CD8-positive, alpha-beta memory T cell (primary cell): ENCODE measurements at places on chromosomes 11 and 22. TPM values are rescaled to one million over a fixed set of nuclear protein-coding genes. Genes with fewer than 3 reads are reported as not detected.
A peak's percentile ranks its signal among the peaks of the same experiment; 100 is the strongest.

The DNAJB7 gene
- total RNA-seq = not detected

The TUB gene
- total RNA-seq = 0.11 TPM

The SCGB1C1 gene
- not detected for total RNA-seq

The TSSK2 gene
- not detected for total RNA-seq

The PSMA1 gene
- 337 TPM for total RNA-seq

The APOA4 gene
- not detected for total RNA-seq

The LGALS12 gene
- not detected for total RNA-seq

The LRRC56 gene
- total RNA-seq = 1.8 TPM

The DGCR2 gene
- 26.9 TPM for total RNA-seq

- peaks cover 92% of the 10 kb centered on the region for H3K4me1 ChIP-seq
- H3K27ac ChIP-seq = no peak overlapping the region
- DNase-seq = no peak
- H3K27me3 ChIP-seq = no peaks in the 10 kb centered on the region
- H3K36me3 ChIP-seq = no peaks in the 10 kb centered on the region
These were observed 14.8 kb downstream of the FLI1 start for GRCh38 chr11:128708660-128709059.

DNA sequence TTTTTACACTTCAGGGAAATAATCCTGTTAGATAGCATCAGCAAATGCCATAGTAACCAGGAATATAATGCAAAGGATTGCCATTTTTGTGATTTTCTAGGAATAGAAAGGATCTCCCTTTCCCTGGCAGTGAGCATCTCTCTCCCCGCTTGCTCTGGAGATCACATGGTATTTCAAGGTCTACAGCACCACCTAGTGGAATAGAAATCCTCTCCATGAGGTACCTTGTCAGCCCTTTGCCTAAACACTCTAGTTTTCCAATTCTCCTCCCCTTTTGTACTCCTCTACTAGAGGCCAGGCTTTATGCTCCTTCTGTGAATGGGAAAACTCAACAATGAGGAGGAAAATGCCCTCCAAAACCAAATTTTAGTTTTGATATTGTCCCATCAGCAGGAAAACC lies 78.4 kb downstream of the XRRA1 start:
- H3K4me1 ChIP-seq = no peaks in the 10 kb centered on the region
- peaks cover 6% of the 10 kb centered on the region for H3K36me3 ChIP-seq
- H3K27me3 ChIP-seq = no peaks in the 10 kb centered on the region
- DNase-seq = no peak
- no peak overlapping the region for H3K27ac ChIP-seq
- no peak overlapping the region for H3K4me3 ChIP-seq

DNA sequence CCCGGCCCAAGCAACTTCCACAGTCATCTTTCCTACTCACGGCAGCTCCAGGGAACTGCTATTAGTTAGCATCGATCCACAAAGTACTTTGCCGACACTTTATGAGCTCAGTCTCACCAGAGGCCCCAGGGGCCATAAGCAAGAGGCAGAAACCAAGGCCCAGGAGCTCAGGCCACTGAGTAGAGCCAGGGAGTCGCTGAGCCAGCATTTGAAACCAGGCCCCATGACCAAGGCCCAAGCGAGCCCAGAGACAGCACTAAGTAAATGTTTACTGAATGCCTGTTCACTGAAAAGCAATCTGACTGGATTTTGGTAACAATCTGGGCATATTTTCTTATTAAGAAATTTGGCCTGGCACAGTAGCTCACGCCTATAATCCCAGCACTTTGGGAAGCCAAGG lies 43.3 kb downstream of the ARRB1 start:
- no peak for DNase-seq
- H3K4me1 ChIP-seq = no peaks in the 10 kb centered on the region
- H3K27me3 ChIP-seq = no peaks in the 10 kb centered on the region

GRCh38 chr11:6397636-6398035 lies 7.4 kb downstream of the SMPD1 start:
- no peak overlapping the region for H3K4me3 ChIP-seq
- H3K27me3 ChIP-seq = no peaks in the 10 kb centered on the region
- no peak overlapping the region for H3K27ac ChIP-seq
- peaks cover 8% of the 10 kb centered on the region for H3K36me3 ChIP-seq

DNA sequence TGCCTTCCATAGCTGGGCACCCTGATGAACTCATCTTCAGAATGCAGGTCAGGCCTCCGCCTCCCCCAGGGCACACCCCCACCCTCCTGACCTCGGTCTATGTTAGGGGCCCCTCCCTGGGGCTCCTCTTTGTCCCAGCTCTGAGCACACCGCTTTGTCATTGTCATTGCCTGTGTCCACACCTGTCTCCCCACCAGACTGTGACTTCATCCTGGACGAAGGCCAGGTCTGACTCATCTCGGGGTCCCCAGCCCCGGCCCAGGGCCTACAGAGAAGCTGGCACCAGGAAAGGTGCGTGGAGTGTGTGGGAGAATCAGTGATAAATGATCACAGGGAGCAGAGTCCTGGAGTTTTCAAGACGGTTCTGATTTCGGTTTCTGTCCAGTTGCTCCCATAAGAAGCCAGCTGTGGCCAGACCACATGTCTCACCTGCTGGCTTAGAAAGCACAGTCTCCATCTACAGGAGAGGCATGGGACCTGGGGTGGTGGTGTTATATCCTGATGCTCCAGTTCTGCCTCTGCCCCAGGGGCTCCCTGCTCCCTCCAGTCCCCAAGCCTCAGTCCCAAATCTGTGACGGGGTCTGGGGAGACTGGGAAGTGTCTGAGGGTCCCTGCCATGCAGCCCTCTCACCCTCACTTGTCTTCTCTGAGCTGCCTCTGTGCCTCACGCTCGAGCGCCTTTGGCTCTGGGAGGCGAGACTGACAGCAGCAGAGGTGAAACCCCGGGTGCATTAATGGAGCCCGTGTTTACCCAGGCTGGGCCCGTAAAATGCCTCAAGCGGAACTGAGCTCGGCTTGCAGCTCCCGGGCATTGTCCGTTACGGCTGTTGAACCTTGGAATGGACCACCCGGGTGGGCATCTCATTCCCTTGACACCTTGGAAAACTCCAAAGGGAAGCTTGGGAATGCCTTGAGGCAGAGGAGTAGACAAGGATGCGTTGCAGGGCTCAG lies 85.5 kb upstream of the WNT11 start:
- no peaks in the 10 kb centered on the region for H3K27me3 ChIP-seq
- DNase-seq = no peak
- H3K27ac ChIP-seq = no peak overlapping the region
- H3K4me1 ChIP-seq = peaks cover 37% of the 10 kb centered on the region
- no peaks in the 10 kb centered on the region for H3K36me3 ChIP-seq

DNA sequence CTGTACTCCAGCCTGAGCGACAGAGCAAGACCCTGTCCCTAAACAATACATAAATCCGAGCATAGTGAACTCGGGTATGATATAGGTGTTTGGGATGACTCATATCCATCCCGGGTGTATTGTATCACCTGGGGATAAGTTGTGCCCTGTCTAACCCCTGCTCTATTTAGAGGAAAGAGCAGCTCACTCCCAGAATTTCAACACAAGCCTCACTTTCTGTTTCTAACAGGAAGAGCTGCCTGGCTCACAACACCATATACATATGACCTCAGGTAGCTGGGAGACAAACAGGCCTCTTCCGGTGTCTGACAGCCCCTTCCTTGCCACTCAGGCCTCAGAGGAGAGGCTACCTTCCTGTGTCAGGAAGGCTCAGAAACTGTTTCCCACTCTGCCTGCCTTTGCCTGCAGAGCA lies 9.9 kb upstream of the MICALL1 start:
- no peaks in the 10 kb centered on the region for H3K36me3 ChIP-seq
- H3K4me3 ChIP-seq = peak overlapping the region; percentile 4
- H3K27ac ChIP-seq = peak overlapping the region; percentile 40
- no peaks in the 10 kb centered on the region for H3K27me3 ChIP-seq
- peaks cover 23% of the 10 kb centered on the region for H3K4me1 ChIP-seq
- peak; percentile 55 for DNase-seq

DNA sequence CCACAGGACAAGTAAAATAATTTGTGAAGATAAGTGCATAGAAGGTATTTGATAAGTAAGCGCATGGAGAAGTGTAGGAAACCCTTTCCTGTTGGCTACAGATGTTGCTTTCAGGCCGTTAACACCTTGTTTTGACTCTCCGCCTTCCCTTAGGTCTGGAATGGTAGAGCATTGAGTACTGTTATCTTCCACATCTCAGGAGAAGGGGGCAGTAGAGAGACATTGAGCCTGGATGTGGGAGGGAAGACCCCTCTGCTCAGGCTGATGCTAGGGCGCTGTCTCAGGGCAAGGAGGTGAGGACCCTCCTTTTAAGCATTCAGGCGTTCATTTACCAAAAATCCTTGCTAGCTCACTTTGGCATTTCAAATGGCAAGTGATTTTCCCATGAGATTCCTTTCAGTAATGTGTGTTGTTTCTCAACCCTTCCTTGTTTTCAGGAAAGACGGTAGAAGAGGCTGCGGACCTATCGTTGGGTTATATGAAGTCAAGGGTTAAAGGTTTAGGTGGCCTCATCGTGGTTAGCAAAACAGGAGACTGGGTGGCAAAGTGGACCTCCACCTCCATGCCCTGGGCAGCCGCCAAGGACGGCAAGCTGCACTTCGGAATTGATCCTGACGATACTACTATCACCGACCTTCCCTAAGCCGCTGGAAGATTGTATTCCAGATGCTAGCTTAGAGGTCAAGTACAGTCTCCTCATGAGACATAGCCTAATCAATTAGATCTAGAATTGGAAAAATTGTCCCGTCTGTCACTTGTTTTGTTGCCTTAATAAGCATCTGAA lies 27.0 kb upstream of the SCGB1A1 start:
- H3K36me3 ChIP-seq = no peaks in the 10 kb centered on the region
- H3K4me3 ChIP-seq = no peak overlapping the region
- no peak for DNase-seq
- H3K4me1 ChIP-seq = peaks cover 4% of the 10 kb centered on the region
- no peak overlapping the region for H3K27ac ChIP-seq

GRCh38 chr11:38818720-38819119 lies 2220.7 kb upstream of the RAG2 start:
- H3K27ac ChIP-seq = no peak overlapping the region
- H3K4me3 ChIP-seq = no peak overlapping the region
- H3K36me3 ChIP-seq = no peaks in the 10 kb centered on the region
- no peaks in the 10 kb centered on the region for H3K4me1 ChIP-seq

- H3K36me3 ChIP-seq = no peaks in the 10 kb centered on the region
- DNase-seq = no peak
- no peaks in the 10 kb centered on the region for H3K27me3 ChIP-seq
- H3K27ac ChIP-seq = no peak overlapping the region
These were observed 3.9 kb upstream of the OR4C6 start for GRCh38 chr11:55658031-55658573.

- DNase-seq = no peak
- H3K27ac ChIP-seq = no peak overlapping the region
- no peak overlapping the region for H3K4me3 ChIP-seq
- no peaks in the 10 kb centered on the region for H3K4me1 ChIP-seq
- H3K36me3 ChIP-seq = no peaks in the 10 kb centered on the region
These were observed 137.7 kb upstream of the BLID start for GRCh38 chr11:122253589-122254231.

GRCh38 chr11:47267876-47268275 lies 2.1 kb upstream of the MADD start:
- H3K27ac ChIP-seq = peak overlapping the region; percentile 83
- no peaks in the 10 kb centered on the region for H3K27me3 ChIP-seq
- peaks cover 32% of the 10 kb centered on the region for H3K4me1 ChIP-seq
- DNase-seq = no peak
- H3K36me3 ChIP-seq = no peaks in the 10 kb centered on the region
- H3K4me3 ChIP-seq = no peak overlapping the region

- no peak overlapping the region for H3K4me3 ChIP-seq
- H3K36me3 ChIP-seq = no peaks in the 10 kb centered on the region
These were observed 110.4 kb upstream of the CSNK2A3 start for GRCh38 chr11:11463405-11463804.

- H3K36me3 ChIP-seq = no peaks in the 10 kb centered on the region
- H3K4me3 ChIP-seq = no peak overlapping the region
- H3K27ac ChIP-seq = no peak overlapping the region
- DNase-seq = peak; percentile 29
- no peaks in the 10 kb centered on the region for H3K4me1 ChIP-seq
These were observed 18.3 kb downstream of the PRSS23 start for GRCh38 chr11:86818462-86819192.

GRCh38 chr11:110526323-110526722 lies 96.6 kb downstream of the FDX1 start:
- peak; percentile 10 for DNase-seq
- peak overlapping the region; percentile 21 for H3K27ac ChIP-seq
- H3K36me3 ChIP-seq = no peaks in the 10 kb centered on the region
- no peak overlapping the region for H3K4me3 ChIP-seq
- H3K27me3 ChIP-seq = no peaks in the 10 kb centered on the region

- no peak for DNase-seq
- H3K4me3 ChIP-seq = no peak overlapping the region
- no peaks in the 10 kb centered on the region for H3K4me1 ChIP-seq
These were observed 84.2 kb upstream of the SLC25A18 start for GRCh38 chr22:17479135-17479534.

DNA sequence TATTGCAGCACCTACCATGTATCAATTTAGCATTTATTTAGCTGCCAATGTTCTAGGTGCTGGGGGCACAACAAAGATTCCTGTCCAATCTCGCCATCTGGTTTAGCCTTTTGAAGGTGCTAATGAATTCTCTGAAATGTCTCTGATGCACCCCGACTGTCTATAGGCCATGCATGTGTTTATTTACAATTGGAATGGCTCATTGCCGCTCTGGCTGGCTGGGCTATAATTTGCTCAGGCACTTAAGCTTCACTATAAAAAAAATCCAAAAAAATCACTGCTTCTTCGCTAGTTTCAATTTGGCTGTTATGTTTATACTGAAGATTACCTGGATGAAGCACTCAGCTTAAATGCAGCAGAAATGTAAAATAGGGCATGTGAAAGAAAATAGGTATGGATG lies 115.0 kb upstream of the PAX6 start:
- no peaks in the 10 kb centered on the region for H3K27me3 ChIP-seq
- no peaks in the 10 kb centered on the region for H3K4me1 ChIP-seq
- DNase-seq = no peak
- H3K4me3 ChIP-seq = no peak overlapping the region
- no peak overlapping the region for H3K27ac ChIP-seq

DNA sequence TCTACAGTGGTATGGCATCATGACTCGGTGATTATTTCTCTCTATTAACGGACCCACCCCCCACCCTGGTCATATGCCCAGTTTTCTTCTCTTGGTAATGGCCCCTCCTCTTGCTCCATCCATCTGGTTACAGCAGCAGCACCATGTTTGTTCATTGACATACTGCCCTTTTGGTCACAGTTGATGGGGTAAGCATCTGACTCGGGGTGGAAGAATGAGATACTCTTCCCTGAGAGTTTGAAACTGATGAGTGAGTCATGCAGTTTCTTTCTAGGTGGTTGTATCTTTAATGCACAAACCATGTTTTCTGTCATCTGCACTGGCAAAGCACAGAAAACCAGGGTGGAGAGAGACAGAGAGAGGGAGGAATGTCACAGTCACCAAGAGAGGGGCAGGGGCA lies 126.0 kb downstream of the SYN3 start:
- H3K4me1 ChIP-seq = no peaks in the 10 kb centered on the region
- H3K27me3 ChIP-seq = no peaks in the 10 kb centered on the region
- H3K36me3 ChIP-seq = no peaks in the 10 kb centered on the region

GRCh38 chr22:47145883-47146282 lies 383.4 kb downstream of the TBC1D22A start:
- H3K27me3 ChIP-seq = no peaks in the 10 kb centered on the region
- no peaks in the 10 kb centered on the region for H3K4me1 ChIP-seq
- H3K36me3 ChIP-seq = no peaks in the 10 kb centered on the region
- DNase-seq = no peak
- no peak overlapping the region for H3K4me3 ChIP-seq
- H3K27ac ChIP-seq = no peak overlapping the region

- no peaks in the 10 kb centered on the region for H3K36me3 ChIP-seq
- no peak overlapping the region for H3K27ac ChIP-seq
- no peaks in the 10 kb centered on the region for H3K4me1 ChIP-seq
- H3K4me3 ChIP-seq = no peak overlapping the region
- no peak for DNase-seq
These were observed 522.9 kb downstream of the NTM start for GRCh38 chr11:131893103-131893890.

- H3K4me3 ChIP-seq = no peak overlapping the region
- no peak overlapping the region for H3K27ac ChIP-seq
- no peak for DNase-seq
These were observed 41.4 kb downstream of the MCHR1 start for GRCh38 chr22:40720538-40721256.
